ENCODE measurements at places on chromosomes 16 and 17.
A peak's percentile ranks its signal among the peaks of the same experiment; 100 is the strongest.

DNA sequence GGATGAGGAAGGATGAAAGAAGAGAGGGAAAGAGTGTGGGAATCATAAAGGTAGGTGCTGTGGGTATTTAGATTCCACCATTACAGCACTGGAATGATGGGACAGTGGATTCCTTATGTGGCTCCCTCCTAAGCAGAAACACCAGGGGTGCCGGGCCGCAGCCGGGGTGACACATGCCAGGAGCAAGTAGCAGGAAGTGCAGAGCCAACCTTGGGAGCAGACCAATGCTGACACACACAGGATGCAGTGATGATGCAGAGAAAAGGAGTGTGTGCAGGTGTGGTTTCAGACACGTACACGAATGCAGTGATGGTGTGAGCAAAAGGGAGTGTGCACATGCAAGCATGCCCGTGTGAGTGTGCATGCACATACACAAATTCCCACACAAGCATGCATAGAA, 338.0 kb downstream of the SLC39A11 start:
- no peak for DNase-seq

- DNase-seq = no peak
Measured at GRCh38 chr16:10906914-10907756, 30.1 kb downstream of the CIITA start.

DNA sequence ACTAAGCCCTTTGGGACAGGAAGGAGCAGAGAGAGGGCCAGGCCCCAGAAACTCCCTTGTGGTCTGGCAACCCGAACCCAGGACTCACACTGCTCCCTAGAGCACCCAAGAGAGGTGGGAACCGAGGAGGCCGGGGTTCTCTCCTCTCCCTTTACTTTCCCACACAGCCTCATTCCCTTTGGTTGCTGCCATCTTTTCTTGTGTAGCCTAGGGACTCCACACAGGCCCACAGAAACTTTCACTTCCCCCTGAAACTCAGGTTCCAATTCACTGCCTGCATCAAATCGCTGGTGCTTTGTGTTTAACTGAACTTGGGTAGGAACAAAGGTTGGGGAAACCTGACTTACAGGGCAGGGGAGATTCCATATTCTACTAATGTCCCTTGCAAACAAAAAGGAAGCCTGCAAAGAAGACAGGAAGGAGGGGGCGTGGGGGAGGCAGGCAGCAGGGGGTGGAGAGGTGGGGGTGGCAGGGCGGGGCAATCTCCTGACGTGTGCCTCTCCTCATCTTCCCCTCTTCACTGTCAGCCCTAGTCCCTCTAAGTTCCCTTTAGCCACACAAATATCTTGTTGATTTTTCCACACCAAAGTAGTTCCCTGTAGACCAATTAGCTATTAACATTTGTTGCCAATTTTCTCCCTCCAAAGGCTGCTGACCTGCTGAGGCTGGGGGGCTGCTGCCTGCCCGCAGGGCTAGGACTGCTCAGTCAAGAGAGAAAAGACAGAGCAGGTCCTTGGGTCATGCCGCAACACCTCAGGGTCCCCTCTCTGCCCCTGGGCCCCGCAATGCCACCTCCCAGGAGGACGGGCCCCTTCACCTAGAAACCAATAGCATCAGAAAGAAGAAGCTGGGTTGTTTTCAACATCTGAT, 8.0 kb downstream of the ST3GAL2 start:
- peak; percentile 77 for DNase-seq

- DNase-seq = no peak
Measured at GRCh38 chr17:10713318-10713717, 15.9 kb downstream of the ADPRM start.

- no peak for DNase-seq
Measured at GRCh38 chr17:32331243-32332040, 10.5 kb downstream of the C17orf75 start.

GRCh38 chr17:43021741-43022512, at the start of gene VAT1:
Gene VAT1, minus strand, starts transcription at chr17:43022385. Its CDS starts 63 bp downstream, at chr17:43022322.
- DNase-seq = peak; percentile 90

Measured in Peyer's patch (tissue), 4 donors.